ENCODE measurements at places on chromosomes 4 and X.

- H3K27ac ChIP-seq: no peak overlapping the region
- DNase-seq: no peak
- H3K36me3 ChIP-seq: no peaks in the 10 kb centered on the region
These were observed 237.3 kb downstream of the AR start for GRCh38 chrX:67781132-67781531.

- H3K27me3 ChIP-seq: no peaks in the 10 kb centered on the region
- DNase-seq: no peak
- H3K4me1 ChIP-seq: peaks cover 15% of the 10 kb centered on the region
- no peak overlapping the region for H3K4me3 ChIP-seq
- H3K27ac ChIP-seq: peak overlapping the region; percentile 31
These were observed 90.6 kb downstream of the LRP2BP start for GRCh38 chr4:185304944-185305690.

DNA sequence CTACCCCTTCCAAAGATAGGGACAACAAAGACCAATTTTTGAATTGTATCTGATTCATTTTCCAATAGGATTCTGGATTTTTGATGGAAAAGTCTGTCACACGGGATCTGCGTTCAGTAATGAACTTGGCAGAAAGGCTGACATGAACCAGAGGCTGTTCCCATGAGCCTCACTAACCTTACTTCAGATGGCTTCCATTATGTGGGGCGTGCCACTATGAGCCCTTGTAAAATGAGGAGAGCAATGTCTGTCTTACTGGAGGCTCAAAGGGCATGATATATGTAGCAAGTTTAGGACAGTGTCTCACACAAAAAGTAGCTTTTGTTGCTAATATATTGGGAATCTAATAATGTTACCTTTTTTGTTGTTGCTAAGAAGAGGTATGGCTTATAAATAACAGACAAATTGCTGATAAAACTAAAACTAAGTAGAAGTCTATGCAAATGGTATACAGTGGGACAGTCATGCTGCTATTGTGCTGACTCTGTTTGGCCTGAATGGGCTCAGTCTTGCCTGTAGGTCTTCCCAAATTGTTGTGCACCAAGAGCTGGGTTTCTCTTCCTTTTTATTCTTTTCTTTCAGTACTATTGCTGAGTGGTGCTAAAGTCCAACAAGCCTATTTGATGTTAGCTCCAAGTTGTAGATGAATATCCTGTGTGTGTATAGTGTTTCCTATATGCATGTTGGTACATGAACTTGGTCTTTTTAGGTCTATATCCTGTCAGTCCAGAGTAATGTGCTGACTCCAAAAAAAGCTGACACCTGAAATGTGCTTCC, 132.1 kb downstream of the SPRY1 start:
- no peak overlapping the region for H3K4me3 ChIP-seq
- peaks cover 7% of the 10 kb centered on the region for H3K4me1 ChIP-seq
- H3K36me3 ChIP-seq: no peaks in the 10 kb centered on the region
- no peak for DNase-seq
- H3K27ac ChIP-seq: no peak overlapping the region

GRCh38 chr4:81802285-81802846, 330.7 kb upstream of the RASGEF1B start:
- no peak overlapping the region for H3K4me3 ChIP-seq
- no peaks in the 10 kb centered on the region for H3K27me3 ChIP-seq
- H3K36me3 ChIP-seq: no peaks in the 10 kb centered on the region
- no peak overlapping the region for H3K27ac ChIP-seq
- no peaks in the 10 kb centered on the region for H3K4me1 ChIP-seq
- no peak for DNase-seq

DNA sequence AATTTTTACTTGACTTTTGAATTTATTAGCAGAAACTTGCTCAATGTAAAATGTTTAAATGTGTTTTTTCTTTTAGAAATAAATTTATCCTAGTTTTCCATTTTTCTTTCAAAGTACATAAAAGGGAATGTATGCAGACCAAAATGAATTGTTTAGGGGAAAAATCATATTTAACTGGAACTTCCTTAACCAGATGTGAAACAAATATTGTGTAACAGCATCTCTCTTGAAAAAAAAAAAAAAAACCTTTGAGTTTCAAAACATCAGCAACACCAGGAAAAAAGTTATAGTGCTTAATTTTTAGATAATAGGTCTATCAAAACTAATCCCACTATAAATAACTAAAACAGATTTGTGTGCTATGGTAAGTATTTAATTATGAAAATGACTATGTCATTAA, 14.5 kb upstream of the CCNA2 start:
- no peak overlapping the region for H3K4me3 ChIP-seq
- no peak overlapping the region for H3K27ac ChIP-seq
- H3K4me1 ChIP-seq: no peaks in the 10 kb centered on the region
- DNase-seq: no peak
- 0 out of 2 replicates have a peak, but pooled peaks cover under 1% of the 10 kb centered on the region for H3K36me3 ChIP-seq
- H3K27me3 ChIP-seq: no peaks in the 10 kb centered on the region

DNA sequence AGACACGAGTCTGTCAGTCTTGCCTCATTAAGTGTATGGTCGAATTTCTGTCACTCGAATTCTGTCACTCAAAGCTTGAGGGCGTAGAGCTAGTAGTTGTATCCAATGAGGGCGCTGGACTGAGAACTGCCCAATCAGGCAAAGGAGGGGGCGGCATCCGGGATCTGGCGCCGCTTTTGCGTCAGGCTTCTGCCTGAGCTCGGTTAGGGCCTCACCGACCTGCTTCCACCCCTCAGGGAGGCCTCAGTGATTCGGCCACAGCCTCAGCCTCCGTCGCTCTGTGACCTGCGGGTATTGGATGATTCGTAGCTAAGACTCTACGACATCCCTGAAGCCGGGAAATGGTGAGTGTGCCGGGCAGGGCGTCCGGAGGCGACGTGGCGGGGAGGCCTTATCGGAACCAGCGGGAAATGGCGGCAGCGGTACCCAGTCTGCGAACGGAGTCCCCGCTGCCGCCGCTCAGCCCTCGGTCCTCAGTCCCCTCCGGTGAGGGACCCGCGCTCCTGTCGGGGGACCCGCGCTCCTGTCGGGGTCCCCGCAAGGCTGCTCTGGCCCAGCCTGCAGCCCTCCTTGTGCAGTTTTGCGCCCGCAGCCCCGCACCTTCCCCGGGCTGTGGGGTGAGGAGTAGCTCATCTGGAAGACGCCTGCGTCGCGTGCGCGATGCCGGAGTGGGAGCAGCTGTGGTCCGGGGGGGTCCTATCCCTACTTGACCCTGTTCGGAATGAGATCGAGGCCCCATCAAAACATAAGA, 88.3 kb downstream of the ZNF718 start:
- no peaks in the 10 kb centered on the region for H3K27me3 ChIP-seq
- H3K4me3 ChIP-seq: no peak overlapping the region
- no peaks in the 10 kb centered on the region for H3K4me1 ChIP-seq
- H3K36me3 ChIP-seq: no peaks in the 10 kb centered on the region

- H3K27ac ChIP-seq: no peak overlapping the region
- DNase-seq: no peak
- H3K27me3 ChIP-seq: no peaks in the 10 kb centered on the region
- no peaks in the 10 kb centered on the region for H3K4me1 ChIP-seq
These were observed 59.6 kb downstream of the KANTR start for GRCh38 chrX:53153581-53153980.

GRCh38 chrX:40253771-40254170, 156.0 kb upstream of the BCOR start:
- H3K4me3 ChIP-seq: no peak overlapping the region
- H3K4me1 ChIP-seq: no peaks in the 10 kb centered on the region
- no peak overlapping the region for H3K27ac ChIP-seq
- no peaks in the 10 kb centered on the region for H3K27me3 ChIP-seq
- H3K36me3 ChIP-seq: no peaks in the 10 kb centered on the region

- H3K27ac ChIP-seq: no peak overlapping the region
- H3K36me3 ChIP-seq: no peaks in the 10 kb centered on the region
- peaks cover 5% of the 10 kb centered on the region for H3K4me1 ChIP-seq
- H3K27me3 ChIP-seq: no peaks in the 10 kb centered on the region
These were observed 36.6 kb downstream of the ANAPC10 start for GRCh38 chr4:145061318-145061920.

- no peak for DNase-seq
- H3K27me3 ChIP-seq: no peaks in the 10 kb centered on the region
- no peak overlapping the region for H3K27ac ChIP-seq
- H3K4me3 ChIP-seq: no peak overlapping the region
- no peaks in the 10 kb centered on the region for H3K36me3 ChIP-seq
These were observed 116.7 kb upstream of the TEX13D start for GRCh38 chrX:124215786-124216185.

- H3K4me1 ChIP-seq: 0 out of 2 replicates have a peak, but pooled peaks cover 7% of the 10 kb centered on the region
- no peak overlapping the region for H3K27ac ChIP-seq
- no peak for DNase-seq
- no peaks in the 10 kb centered on the region for H3K36me3 ChIP-seq
These were observed 315.4 kb upstream of the GRIA3 start for GRCh38 chrX:122868631-122869030.

DNA sequence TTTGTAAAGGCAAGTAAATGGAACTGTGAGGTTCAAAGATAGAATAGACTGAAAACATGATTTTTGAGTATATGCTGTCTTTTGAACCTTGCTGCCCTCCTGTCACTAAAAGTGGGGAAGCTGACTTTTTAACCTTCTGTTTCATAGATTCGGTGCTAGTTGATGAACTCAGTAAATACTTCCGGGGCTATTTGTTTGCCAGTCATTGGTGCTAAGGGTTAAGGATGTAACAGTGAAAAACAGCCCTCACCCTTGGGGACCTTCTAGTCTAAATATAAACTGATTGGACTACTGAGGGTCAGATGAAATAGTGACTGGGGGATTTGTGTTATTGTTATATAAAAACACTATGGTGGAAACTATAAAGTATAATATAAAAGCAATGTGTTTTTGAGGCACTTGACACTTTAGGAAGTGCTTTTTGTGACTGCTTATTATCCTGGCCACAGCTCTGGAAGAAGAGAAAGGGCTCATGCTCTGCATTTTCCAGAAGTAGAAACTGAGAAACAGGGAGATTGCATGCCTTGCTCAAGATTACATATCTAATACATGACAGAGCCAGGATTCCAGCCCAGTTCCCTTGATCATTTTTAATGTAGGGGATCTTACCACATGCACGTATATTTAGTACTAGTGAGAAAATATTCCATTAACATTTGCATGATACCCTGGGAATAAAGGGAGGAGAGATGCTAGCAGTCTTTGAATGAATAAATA, 3.9 kb downstream of the BST1 start:
- H3K27ac ChIP-seq: no peak overlapping the region
- no peak for DNase-seq
- H3K4me1 ChIP-seq: no peaks in the 10 kb centered on the region
- H3K27me3 ChIP-seq: no peaks in the 10 kb centered on the region
- H3K4me3 ChIP-seq: no peak overlapping the region

GRCh38 chr4:111492496-111492895, 652.8 kb upstream of the FAM241A start:
- no peaks in the 10 kb centered on the region for H3K27me3 ChIP-seq
- H3K27ac ChIP-seq: no peak overlapping the region
- DNase-seq: no peak

DNA sequence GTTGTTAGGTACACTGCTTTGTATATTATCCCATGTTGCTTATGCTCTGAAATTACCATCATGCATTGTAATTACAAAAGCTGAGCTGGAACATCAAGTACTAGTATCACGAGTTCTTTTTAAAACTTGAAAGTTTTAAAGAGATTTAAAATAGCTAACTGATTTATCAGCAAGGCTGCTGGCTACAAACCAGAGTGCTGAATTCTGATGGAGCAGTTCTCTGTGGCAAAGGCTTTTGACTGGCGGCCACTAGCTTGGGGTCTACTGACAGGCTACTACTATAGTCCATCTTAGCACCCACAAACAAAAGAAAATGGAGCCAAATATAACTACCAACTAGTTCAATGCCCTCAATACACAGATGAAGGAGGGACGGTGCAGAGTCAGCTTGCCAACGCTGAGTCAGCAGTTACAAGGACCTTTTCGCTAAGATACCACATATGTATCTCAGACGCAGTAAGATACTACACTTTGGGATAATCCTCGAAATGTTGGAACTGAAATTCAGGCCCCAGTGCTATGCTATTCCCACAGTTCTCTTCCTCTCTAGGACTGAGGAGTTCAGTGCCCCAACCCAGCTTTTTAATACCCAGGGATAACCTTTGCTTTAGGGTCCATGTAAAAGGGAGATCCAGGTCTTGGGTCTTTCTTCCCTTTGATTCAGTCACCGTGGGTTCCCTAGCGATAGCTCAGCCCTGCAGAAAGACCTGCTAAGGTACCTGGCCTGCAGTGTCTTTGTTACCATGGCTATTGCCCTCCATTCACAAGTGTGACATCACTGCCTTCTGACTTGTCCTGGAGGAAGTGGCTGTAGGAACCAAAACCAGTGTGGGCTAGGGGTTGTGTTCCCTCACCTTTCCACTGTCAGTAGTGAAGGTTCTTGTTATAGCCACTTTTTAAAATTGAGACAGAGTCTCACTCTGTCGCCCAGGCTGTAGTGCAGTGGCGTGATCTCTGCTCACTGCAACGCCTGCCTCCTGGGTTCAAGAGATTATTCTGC, 22.8 kb downstream of the MFAP3L start:
- H3K4me3 ChIP-seq: no peak overlapping the region
- H3K36me3 ChIP-seq: no peaks in the 10 kb centered on the region
- no peaks in the 10 kb centered on the region for H3K4me1 ChIP-seq
- no peaks in the 10 kb centered on the region for H3K27me3 ChIP-seq
- DNase-seq: no peak

- H3K4me1 ChIP-seq: no peaks in the 10 kb centered on the region
- no peak for DNase-seq
These were observed 1413.6 kb downstream of the PCDH7 start for GRCh38 chr4:32133734-32134133.

GRCh38 chr4:24775032-24775605, 20.3 kb upstream of the SOD3 start:
- H3K27ac ChIP-seq: peak overlapping the region; percentile 64
- H3K36me3 ChIP-seq: no peaks in the 10 kb centered on the region
- H3K4me1 ChIP-seq: peaks cover 27% of the 10 kb centered on the region
- no peaks in the 10 kb centered on the region for H3K27me3 ChIP-seq
- no peak overlapping the region for H3K4me3 ChIP-seq

DNA sequence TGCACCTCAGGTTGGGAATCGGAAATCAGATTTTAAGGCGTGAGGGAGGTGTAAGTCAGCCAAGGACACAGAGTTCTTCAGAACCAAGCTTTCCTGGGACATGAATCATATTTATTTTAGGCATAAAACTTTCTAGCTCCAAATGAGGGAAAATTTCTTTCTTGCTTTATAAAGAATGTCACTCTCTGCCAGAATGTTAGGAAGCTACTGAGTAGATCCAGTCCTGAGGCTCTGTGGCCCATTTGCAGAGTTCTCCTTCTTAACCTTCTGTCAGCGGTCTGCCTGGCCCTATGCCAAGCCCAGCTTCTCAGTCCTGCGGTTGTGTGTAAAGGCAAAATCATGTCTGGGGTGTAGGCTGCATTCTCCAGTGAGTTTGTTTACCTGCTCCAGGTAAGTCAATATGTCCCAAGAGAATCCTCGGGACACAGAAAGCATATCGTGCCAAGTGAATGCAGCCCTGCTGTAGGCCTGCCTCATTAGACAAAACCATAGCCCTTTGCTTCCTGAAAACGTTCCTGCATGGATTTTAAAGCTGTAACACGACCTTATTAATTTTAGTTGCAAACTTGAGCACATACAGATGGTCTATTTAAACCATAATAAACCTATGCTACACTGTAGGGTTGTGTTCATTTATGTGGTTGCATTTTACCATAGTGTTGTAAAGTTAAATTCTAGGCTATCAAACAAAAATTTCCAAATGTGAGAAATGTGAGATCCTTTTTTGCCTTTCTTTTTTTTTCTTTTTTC, 29.2 kb upstream of the CCNI start:
- H3K36me3 ChIP-seq: no peaks in the 10 kb centered on the region
- H3K27ac ChIP-seq: no peak overlapping the region
- DNase-seq: peak; percentile 43
- H3K27me3 ChIP-seq: no peaks in the 10 kb centered on the region
- no peak overlapping the region for H3K4me3 ChIP-seq
